RWPE1 (cell line): ENCODE measurements at places on chromosomes 7 and 10.

- no peak for DNase-seq
These were observed 55.7 kb upstream of the RHEB start for GRCh38 chr7:151575410-151575809.

DNA sequence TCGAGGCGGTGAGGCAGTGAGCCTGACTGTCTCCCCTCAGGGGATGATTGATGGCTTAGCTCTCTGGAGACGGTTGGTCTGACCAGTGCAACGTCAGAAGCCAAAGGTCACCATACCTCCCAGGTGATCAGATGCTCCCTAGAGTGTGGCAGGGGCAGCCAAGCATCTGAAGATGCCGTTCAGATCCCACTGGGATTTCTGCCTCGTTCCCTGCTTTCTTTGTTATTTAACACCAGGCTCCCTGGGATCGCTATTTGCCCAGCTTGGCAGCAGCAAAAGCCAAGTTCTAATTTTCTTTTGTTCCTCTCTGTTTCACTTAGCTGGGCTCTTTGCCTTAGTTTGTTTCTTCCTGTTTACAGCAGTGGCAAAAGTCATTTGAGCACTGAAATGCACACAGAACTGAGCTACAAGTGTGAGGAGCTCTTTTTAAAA is 53.5 kb upstream of the SVIL start:
- no peak for DNase-seq

- DNase-seq: no peak
These were observed 136.2 kb downstream of the VIPR2 start for GRCh38 chr7:159008417-159008816.

- no peak for DNase-seq
These were observed 142.5 kb upstream of the RET start for GRCh38 chr10:42934351-42934811.

DNA sequence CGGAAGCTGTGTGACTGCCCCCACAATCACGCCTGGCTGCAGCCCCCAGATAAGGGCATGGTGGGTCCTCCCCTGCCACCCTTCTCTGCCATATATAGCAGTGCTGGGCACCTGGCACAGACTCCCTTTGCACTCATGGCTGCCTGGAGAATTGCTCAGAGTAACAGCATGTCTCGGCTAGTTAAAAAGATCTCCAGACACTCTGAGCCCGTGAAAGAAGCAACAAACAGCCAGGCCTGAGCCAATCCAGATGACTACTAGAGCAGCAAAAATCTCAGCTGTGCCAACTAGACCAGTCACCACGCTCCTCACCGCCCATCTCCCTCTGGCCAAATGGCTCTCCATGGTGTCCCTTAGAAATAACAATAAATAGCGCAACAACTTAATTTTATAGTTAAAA is 71.3 kb downstream of the PARD3 start:
- DNase-seq: peak; percentile 88

GRCh38 chr7:132687981-132688383 is 111.7 kb upstream of the PLXNA4 start:
- DNase-seq: no peak

DNA sequence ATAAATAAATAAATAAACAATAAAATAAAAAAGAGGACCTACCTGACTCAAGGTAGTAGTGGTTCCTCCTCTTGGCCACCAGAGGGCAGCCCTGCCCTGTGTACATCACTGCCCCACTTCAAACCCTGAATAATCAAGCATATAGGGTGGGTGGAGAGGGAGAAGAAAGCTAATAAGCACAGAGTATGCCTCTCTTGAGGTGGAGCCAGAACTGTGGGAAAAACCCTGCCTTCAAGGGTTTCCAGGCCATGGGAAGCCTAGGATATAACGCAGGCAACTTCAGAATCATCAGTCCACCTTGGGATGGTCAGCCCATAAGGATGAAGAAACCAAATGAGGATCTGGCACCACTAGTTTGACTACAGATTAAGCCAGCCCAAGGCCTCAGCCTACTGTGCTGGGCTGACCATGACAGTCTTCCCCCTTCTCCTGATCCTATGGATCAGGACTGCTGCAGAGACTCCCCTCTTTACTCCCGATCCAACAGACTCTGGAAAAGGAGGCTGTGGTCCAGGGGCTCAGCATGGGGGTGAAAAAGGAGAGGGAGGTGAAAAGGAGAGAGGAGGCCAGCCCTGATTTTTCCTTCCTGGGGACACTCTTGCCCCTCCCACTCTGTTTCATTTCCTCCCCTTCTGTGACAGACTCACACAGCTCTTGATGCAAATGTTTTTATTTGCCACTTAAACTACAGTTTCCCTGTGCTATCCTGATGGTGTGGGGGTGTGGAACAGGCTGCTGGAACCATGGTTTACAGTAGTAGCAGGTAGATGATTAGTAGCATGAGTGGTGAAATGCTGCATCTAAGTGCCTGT is 10.1 kb downstream of the AVPI1 start:
- peak; percentile 90 for DNase-seq

- DNase-seq: no peak
These were observed 437.7 kb downstream of the AUTS2 start for GRCh38 chr7:70035955-70036354.

GRCh38 chr10:48470115-48470892 is 134.6 kb downstream of the ARHGAP22 start:
- no peak for DNase-seq

- peak; percentile 72 for DNase-seq
These were observed 30.5 kb downstream of the SLC18A2 start for GRCh38 chr10:117271427-117271826.

GRCh38 chr10:7260412-7260900 is 150.4 kb downstream of the SFMBT2 start:
- peak; percentile 85 for DNase-seq

- DNase-seq: no peak
These were observed 50.8 kb downstream of the CYTH3 start for GRCh38 chr7:6221340-6222319.

DNA sequence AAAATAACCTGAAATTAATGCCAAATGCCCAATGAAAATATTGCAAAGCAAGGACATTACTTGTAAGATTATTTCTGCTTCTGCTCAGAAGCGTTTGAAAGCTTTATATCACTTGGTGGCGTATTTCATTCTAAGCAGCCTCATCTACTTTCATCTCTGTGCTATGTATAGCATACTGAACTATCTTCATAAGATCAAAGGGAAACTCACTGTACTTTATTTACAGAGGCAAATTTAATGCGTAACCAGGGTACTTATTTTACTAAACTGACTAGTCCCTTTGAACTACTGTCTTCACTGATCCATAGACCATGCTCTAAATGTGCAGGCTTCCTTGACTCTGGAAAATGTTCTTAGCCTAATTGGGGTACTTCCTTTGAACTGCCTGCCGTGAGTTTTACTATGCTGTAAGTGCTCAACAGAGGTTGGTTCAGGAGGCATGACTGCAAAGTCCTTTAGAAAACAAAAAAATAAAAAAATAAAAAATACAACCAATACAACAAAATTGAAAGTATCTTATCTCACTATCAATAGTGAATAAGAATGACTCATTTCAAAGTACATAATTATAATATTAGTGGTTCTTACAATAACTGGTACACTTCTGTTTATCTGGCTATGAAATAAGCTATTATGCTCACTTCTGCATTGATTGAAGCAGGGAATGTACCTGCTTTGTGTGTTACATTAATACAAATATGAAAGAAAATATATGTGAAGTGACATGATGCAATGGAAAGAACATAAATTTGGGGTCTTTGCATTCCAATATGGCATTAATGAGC is 41.0 kb upstream of the TSPAN12 start:
- DNase-seq: no peak

GRCh38 chr7:133836666-133837065 is 290.5 kb upstream of the LRGUK start:
- DNase-seq: no peak

GRCh38 chr10:12707461-12708185 is 293.9 kb downstream of the CCDC3 start:
- peak; percentile 20 for DNase-seq

DNA sequence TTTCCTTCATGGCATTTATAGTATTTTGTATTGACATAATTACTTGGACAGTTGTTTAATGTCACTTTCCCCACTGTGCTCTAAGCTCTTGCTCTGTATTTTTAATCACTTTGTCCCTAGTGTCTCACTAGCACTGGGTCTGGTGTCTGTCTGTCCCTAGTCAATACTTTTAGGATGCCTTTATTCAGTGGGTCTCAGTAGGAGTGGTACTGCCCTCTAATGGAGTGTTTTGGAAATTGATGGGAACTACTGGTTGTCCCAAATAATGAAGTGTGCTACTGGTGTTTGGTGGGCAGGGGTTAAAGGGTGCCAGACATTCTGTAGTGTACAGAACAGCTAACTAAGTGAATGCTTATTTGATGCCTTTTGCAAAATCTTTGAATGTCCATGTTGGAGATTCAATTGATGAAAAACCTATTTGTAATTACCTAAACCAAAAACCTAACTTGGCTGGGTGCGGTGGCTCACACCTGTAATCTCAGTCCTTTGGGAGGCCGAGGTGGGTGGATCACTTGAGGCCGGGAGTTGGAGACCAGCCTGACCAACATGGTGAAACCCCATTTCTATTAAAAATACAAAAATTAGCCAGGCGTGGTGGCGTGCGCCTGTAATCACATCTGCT is 33.3 kb downstream of the CDK14 start:
- DNase-seq: peak; percentile 59

- no peak for DNase-seq
These were observed 4.6 kb upstream of the TMEM139 start for GRCh38 chr7:143280160-143280559.

DNA sequence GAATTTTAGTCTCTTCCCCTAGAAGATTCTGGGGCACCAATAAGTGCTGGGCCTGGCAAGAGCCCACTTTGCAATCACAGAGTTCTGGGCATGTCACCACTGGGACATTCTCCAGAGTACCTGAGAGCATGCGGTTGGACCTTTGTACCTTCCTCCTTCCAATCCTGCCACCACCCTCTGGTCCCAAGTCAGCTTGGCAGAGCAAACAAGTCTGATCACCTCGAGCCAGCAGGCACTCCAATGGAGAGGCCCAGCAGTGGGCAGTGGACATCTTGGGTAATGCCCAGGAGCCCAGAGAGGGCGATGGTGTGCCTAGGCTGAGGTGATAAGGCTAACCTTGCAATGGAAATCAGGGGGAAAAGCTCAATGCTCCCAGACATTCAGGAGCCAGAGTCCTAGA is 43.4 kb downstream of the SH3PXD2A start:
- DNase-seq: no peak

- peak; percentile 38 for DNase-seq
These were observed 137.9 kb upstream of the MKI67 start for GRCh38 chr10:128263891-128264688.
